ENCODE measurements at places on chromosomes 3 and 15. TPM values are rescaled to one million over a fixed set of nuclear protein-coding genes. Genes with fewer than 3 reads are reported as not detected.
A peak's percentile ranks its signal among the peaks of the same experiment; 100 is the strongest.

DNA sequence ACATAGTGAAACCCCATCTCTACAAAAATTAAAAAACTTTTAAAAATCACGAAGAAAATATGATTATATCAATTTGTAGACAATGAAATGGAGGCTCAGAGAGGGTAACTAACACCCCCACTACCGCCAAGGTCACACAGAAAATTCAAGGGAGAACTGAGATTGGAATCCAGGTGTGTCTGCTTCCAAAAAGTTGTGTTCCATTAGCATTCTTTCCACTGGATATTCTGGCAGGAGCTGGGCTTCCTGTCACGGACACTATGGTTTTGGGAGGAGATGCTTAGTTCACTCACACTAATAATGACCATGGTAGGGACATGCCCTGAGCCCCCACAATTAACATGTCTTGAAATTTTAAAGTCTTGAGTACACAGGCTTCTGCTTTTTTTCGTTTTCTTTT lies 28.8 kb downstream of the CTSH start:
- DNase-seq = no peak

DNA sequence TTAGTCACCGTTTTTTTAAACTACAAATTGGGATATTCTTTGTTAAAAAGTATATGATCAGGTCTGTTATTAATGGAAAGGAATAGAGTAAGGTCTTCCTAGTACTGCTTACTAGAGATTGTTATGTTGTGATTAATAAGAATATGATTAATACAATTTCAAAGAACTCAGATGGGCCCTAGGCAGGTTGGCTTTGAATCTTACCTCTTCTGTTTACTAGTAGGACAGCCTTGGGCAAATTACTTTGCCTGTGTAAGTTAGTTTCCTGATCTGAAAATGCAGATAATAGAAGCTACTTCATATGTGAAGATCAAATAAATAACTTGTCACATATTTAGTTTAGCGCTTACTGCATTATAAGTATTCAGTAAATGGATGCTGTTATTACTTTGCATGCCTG lies 6.9 kb downstream of the GFM1 start:
- no peak for DNase-seq

DNA sequence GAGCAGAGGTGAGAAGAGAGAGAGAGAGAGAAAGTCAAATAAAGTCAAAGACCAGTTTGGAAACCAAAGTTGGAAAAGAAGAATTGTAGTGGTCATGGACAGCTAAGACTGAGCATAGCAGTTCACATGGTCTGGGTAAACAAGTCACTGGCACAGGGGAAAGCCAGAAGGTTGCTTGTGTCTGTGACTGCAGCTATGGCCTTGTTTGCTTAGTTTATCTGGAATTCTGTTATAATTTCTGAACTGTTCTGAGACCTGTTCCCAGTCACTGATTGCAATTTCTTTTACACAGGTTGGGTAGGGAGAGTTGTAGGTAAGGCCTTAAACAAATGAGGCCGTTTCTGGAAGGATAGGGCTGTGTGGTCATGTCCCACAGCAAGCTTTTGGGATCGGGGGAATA lies 43.4 kb upstream of the MYZAP start:
- no peak for DNase-seq

- DNase-seq = no peak
These were observed 52.2 kb downstream of the REC114 start for GRCh38 chr15:73495181-73495580.

GRCh38 chr3:179745716-179746115 lies 92.9 kb downstream of the USP13 start:
- no peak for DNase-seq

- no peak for DNase-seq
These were observed 111.4 kb downstream of the WNT7A start for GRCh38 chr3:13768453-13768852.

GRCh38 chr15:61393949-61394348 lies 164.8 kb upstream of the RORA start:
- DNase-seq = no peak

DNA sequence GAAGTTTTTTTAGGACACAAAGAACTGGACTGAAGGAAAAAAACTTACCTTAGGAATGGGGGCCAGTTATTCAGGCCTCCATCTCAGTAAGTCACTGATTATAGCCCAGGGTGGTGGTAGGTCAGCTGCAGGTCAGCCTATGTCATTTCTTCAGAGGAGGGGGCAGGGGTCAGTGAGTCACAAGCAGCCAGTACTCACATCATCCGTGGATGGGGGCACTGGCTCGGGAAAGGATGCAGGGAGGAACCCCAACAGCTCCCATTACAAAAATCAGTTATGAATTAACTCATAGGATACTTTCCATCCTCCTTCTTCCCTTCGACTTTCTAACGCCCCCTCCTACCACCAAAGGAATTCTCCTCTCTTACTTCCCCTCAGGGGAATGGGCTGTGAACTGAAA lies 578.3 kb downstream of the PDCD6IP start:
- no peak for DNase-seq

DNA sequence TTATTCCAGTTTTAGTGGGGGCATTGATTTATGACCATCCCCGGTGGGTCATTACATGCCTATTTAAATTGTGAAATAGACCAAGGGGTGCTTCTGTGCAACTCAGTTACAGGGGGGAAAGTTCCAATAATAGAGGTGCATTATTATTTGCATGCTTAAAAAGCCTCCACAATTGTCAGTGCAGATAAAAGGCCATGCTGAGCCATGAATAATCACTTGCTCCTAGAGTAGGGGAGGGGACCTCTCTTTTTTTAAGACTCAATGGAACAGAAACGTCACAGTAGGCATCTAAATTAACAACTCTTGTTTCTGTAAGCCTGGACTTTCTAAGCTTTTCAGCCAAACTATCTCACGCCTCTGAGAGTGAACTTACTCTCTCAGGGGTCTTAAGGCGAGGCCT lies 66.5 kb upstream of the CMTM7 start:
- DNase-seq = no peak

GRCh38 chr15:100383302-100384107 lies 41.7 kb upstream of the ADAMTS17 start:
- DNase-seq = peak; percentile 72

- DNase-seq = peak; percentile 64
These were observed 408.6 kb downstream of the GBE1 start for GRCh38 chr3:81352867-81353266.

DNA sequence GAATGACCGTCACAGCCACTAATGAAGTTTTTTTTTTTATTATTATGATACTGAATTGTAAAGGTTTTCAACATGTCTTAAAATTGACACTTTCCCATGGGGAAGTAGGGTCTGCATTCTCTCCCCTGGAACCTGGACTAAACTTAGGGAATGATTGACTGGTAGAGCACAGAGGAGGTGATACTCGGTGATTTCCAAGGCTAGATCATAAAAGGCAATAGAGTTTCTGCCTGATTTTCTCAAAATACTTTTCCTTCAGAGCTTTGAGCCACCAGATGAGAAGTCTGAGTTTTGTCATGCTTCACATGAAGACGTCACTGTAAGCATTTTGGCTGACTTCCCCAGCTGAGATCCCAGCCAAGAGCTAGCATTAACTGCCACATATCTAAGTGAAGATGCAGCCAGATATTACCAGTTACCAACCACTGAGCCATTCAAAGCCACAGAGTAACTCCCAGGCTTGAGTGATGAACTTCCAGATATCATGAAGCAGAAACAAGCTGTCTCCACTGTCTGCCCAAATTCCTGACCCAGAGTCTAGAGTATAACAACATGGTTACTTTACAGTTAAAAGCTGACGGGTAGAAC lies 105.8 kb downstream of the LSAMP start:
- DNase-seq = no peak

DNA sequence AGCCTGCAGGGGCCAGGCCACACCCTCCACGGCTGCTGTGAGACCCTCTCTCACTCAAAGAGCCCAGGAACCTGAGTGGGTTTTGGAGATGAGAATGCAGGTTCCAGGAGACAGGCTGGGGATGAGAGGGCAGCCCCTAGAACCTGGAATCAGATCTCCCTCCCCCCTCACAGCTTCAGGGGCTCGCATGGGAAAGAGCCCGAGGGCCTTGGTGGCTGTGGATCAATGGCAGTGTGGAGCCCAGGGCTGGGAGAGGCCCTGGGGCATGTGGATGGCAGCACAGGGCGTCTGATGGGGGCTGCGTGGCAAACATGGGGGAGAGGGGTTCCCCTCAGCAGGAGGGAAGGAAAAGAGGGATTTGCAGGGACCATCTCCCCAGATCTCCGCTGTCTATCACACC lies 112.8 kb upstream of the RPL32 start:
- no peak for DNase-seq

DNA sequence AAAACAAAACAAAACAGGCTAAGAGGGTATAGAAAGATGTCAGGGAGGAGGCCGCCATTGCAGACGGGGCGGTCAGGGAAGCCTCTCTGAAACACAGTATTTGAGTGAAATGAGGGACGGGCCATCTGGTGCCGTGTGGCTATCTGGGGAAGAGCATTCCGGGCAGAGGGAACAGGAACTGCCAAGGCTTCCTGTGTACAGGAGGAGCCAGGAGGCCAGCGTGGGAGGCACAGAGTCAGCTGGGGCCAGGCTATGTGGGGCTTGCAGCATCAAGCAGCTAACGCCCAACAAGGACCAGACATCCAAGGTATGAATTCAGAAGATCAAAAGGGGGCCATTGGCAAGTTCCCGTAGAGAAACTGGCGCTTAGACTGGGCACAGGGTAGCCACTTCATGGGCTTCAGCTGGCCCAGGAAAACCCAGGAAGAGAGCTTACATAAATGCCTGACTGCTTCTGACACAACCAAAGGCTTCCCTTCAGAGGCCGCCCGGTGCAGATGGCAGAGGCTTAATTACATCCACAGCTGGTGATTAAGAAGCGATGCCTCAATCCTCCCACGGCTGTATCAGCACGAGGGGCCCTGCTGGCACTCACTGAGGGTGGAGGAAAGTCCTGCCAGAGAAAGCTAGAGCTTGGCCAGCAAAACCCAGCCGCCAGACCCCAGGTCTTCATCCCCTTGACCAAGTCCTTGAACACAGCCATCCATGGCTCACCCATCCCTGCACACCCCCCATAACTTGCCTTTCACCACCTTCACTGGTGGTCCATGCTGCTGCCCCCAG lies 144.9 kb downstream of the MEGF11 start:
- no peak for DNase-seq

- no peak for DNase-seq
These were observed 59.8 kb downstream of the AGTR1 start for GRCh38 chr3:148757238-148758215.

DNA sequence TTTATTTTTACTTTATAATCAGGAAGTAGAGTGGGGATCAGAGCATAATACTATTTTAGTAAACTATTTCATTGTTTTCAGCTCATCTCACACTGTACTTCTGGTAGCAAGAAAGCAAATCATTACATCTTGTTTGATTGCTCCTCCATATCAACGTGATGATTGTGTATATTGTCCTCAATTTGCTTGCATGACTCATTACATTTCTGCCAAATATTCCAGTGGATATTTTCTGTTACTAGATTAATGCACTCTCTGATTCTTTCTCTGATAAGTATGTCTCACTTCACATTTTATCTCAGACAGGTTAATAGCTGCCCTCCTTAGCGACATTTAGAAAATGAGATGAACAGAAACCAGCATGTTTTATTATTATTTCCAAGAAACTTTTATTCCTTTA lies 1145.3 kb downstream of the OTOL1 start:
- DNase-seq = no peak

DNA sequence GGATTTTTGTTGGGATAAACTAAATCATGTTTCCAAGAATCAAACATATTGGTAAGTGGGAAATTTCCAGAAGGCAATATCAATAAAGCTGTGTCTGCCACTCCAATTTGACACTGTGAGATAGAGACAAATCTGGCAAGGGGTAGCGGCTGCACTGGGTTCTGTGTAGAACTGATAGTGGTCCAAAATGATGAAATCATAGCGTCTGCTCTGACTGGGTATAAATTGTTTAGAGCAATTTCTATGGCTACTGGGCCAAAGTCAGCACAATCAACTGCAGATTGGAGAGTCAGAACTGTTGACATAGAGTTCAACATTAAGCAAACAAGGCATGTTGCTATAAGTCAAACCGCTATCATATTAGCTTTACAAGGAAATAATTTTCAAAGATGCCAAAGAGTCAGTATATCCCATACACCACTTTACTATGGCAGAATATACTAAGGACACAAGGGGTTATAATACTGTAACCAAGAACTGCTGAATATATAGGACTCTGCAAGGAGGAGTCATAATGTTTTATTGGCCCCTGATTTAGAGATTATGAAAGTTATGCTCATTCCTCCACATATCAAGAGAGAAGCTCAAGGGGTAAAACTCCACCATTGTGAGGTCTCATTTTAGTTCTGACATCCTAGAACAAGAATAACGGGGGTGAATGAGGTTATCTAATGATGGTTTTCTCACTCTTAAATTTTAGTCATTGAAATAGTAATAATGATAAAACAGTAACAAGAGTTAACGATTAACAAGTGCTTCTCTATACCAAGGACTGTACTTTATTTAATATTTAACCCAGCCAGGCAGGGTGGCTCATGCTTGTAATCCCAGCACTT lies 309.7 kb upstream of the GADL1 start:
- DNase-seq = no peak

GRCh38 chr3:36282766-36283165 lies 97.5 kb upstream of the STAC start:
- no peak for DNase-seq

DNA sequence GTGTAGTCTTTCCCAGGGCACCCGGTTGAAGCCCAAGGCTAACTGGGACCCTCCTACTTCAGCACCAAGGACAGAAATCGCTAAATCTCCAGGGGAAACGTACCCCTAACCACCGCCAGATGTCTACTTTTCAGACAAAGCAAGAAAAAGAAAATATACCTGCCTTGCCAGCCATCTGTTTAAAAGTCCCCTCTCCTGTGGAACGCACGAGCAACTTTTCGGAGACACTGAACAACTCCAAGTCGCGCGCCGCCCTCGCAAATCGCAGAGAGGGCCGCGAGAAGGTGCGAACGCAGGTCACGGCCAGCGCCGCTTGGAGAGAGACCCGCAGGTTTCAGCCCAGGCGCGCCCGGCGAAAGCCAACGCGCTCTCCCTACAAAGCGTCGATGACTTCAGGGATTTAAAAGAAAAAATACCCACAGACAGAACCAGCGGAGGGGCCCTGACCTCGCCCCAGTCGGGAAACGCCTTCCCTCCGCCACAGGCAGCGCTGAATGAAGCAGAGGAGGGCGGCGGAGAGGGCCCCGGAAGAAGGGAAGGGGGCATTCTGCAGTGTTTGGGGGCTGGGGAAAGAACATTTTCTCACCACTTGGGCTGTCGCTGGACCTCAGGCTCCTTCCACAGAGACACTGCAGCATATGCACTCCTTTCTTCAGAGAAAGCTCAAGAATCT lies 213.1 kb downstream of the FGF12 start:
- DNase-seq = peak; percentile 90

MLH1 gene
- total RNA-seq = 52.0 TPM

CHAC1 gene
- 124 TPM for total RNA-seq

CLEC3B gene
- not detected for total RNA-seq

CADPS gene
- 16.4 TPM for total RNA-seq

ZCWPW2 gene
- not detected for total RNA-seq

CPN2 gene
- not detected for total RNA-seq

CLRN1 gene
- total RNA-seq = 0.93 TPM

CAMKV gene
- 80.1 TPM for total RNA-seq

MYL3 gene
- not detected for total RNA-seq

MIX23 gene
- 57.7 TPM for total RNA-seq

SMCO1 gene
- not detected for total RNA-seq

PP2D1 gene
- not detected for total RNA-seq

CTXND1 gene
- total RNA-seq = not detected

STARD5 gene
- total RNA-seq = 7.7 TPM

Data from GM23338 (cell line).